Fibroblast of skin of scalp (primary cell): ENCODE measurements at places on chromosomes 7 and 10.

DNA sequence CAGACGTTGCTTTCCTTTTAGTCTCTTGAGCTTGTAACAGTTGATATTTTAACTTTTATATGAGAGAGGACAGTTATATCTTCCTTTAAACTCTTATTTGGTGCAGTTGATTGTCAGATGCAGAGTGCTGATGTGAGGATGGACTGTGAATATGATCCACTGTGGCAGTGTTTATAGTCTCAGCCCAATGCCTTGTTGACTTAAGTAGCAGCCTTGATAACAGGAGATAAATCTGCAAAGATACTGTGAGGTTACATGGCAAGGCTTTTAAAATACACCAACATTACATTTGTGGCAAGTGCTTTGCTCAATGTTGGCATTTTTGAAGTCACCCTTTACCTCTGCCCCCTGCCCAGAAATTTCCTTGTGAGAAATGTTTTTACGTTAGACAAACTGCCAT lies 206.7 kb downstream of the AUTS2 start:
- DNase-seq = no peak

DNA sequence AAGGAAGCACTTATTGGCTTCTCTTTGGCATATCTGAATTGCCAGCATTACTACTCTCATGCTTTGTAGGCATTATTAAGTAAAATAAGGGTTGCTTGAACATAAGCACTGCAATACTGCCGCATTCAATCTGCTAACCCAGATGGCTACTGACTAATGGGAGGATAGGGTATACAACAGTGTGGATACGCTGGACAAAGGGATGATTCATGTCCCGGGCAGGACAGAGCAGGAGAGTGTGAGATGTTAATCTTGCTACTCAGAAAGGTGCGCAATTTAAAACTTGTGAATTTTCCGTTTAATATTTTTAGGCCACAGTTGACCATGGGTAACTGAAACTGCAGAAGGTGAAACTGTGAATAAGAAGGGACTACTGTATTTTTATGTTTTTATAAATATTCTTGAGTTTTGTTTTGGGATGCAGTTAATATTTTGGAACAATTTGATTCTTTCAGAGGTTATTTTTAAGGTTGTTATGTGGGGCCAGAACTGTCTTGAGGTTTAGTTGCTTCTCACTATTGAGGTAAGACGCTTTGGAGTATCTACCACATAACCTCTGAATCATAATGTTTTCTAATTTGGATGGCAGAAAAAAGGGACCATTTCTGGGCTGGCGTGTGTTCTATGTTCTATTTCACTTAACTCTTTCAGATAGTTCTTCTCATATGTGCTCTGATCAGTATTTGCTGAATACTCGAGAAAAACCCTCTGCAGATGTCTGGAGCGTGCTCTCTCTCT lies 75.7 kb upstream of the SYPL1 start:
- DNase-seq = no peak

DNA sequence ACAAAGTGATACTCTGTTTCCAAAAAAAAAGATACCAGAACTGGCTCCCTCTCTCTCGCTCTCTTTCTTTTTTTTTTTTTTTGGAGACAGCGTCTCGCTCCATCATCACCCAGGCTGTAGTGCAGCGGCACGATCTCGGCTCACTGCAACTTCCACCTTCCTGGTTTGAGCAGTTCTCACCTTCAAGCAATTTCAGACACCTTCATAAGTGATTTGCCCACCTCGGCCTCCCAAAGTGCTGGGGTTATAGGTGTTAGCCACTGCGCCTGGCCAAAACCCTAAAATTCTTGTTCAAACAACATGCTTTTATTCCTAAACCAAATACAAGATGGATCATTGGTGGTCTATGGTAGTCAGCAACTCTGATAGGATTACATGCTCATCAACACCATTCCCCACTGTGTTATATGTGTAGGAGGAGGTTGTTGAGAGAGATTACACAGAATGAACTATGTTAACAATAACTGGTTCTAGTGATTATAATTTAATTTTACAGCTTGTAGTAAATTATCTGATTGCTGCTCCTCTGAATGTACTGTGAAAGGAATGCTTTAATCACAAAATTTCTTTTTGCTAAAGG lies 15.5 kb downstream of the ACBD5 start:
- DNase-seq = no peak

GRCh38 chr7:29921404-29922010 lies 68.1 kb downstream of the SCRN1 start:
- DNase-seq = peak; percentile 68

DNA sequence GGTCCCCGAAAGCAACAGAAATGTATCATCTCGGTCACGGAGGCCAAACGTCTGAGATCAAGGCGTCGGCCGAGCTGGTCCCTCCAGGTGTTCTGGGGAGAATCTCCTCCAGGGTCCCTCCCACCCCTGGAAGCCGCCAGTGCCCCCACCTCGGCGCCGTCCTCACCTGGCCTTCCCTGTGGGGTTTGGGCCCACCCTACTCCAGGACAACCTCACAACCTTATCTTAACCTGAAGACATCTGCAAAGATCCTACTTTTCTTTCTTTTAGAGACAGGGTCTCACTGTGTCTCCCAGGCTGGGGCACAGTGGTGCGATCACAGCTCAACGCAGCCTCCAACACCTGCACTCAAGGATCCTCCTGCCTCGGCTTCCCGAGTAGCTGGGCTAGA lies 33.4 kb downstream of the ADAP1 start:
- DNase-seq = no peak

DNA sequence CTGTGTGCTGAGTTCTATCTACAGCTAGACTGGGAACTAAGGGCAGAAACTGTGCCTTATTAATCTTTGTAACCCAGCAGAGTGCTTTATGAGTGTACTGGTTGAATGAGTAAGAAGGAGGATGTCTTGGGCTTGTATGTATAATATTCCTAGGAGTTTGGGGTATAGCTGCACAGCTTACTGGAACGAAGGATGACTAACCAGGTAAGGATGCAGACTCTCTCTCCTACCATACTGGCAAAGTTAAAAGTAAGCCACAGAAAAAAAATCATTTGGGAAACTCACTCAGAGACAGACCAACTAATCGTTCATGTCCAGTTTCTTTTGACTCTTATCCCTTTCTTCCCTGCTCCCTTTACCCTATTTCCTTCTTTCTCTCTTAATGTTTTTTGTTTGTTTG lies 1.4 kb upstream of the DHTKD1 start:
- DNase-seq = peak; percentile 54

- DNase-seq = no peak
These were observed 552.4 kb upstream of the MGMT start for GRCh38 chr10:128914681-128915080.

- DNase-seq = peak; percentile 38
These were observed 384.5 kb downstream of the KCNMA1 start for GRCh38 chr10:77253147-77253545.

DNA sequence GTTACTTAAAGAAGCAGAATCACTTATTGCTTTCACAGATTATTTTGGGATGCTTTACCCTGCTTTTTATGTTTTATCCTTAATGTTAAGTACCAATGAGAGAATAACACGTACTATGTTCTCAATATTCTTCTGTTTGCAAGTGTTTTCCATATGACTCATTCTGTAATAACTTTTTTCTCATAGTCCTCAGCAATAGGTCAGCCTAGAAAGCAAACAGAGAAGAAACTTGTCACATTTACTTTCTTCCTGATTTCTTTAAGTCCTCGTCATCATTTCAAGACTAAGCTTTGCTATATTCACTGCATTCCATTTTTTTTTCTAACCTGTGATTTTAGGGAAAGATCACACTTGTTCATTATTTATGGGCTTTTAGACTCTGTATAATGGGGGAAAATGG lies 6.8 kb upstream of the AGR2 start:
- peak; percentile 58 for DNase-seq
